ENCODE measurements at places on chromosomes 2 and 18.
A peak's percentile ranks its signal among the peaks of the same experiment; 100 is the strongest.

DNA sequence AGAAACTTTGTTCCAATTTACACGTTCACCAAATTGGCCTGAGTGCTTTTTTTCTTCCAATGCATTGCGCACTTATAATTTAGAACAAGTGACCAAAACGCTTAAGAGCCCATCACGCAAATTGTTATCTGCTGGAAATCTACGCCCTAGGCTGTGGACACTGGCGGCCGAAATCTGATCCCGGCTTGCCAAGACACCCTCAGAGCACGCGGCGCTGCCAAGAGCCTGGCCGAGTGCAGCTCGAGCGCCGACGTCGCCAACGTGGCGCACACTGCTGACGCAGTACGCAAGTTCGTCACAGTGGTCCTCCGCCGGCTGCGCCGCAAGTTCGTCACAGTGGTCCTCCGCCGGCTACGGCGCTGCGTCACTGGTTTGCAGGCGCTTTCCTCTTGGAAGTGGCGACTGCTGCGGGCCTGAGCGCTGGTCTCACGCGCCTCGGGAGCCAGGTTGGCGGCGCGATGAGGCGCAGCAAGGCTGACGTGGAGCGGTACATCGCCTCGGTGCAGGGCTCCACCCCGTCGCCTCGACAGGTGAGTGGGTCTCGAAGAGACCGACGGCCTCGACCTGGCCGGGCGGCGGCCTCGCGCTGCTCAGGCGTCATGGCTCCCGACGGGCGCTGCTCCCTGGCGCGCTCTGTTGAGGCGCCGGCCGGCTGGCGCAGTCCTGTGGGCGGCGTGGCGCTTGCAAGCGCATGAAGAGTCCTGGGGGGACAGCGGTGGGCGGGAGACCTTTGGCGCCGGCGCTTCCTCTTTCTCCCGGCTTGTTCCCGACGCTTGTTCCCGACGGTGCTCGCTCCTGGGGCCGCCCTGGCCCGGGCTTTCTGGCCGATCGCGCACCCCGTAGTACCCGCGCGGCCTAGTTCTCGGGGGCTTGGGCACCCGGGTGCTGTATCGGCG, at the start of gene RANBP2:
Gene RANBP2, plus strand, starts transcription at position 334 of the 896 bp plus-strand sequence. Its CDS starts 125 bp downstream, at position 459.
- DNase-seq = peak; percentile 73

DNA sequence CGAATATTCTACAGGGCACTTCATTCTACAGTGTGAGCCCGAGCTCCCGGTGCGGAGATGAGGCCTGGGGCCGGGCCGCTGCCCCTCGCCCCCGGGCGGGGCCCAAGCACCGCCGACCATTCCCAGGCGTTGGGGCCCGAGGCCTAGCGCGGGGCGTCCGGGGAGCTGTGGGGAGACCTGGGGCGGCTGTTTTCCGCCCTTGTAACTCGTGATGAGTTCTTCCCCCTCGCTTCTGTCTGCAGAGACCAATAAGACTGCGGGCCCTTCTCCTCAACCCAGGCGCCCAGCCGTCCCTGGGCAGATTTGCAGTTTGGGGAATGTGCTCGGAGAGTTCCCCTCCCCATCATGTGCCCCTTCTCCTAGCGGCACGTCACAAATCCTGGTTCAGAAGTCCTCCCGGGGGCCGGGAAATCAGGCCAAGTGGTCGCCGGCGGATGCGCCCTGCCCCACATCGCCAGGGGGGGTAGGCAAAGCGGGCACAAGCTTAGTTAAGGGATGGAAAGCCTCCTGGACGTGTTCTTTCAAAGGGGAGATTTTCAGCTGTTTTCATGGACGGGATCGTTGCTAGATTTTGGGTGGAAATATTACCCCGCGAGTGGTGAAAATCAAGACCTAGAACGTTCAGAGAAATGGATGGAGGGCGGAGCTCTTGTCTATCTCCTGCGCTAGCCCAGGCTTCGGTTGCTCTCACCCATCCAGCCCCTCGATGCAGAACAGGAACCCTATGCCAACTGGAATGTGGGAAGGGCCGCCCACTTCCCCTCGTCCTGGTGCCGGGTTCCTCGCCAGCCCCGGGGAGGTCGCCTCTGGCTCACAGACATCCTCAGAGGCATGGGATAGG, 18.8 kb upstream of the HAAO start:
- no peak for DNase-seq

- DNase-seq = peak; percentile 93
These were observed 112.8 kb downstream of the PRELID3A start for GRCh38 chr18:12520442-12520992.

GRCh38 chr2:205803500-205803899, 121.2 kb downstream of the NRP2 start:
- no peak for DNase-seq

- DNase-seq = no peak
These were observed 26.9 kb downstream of the INPP4A start for GRCh38 chr2:98471402-98472131.

- DNase-seq = no peak
These were observed 53.7 kb upstream of the APCDD1 start for GRCh38 chr18:10400534-10401307.

DNA sequence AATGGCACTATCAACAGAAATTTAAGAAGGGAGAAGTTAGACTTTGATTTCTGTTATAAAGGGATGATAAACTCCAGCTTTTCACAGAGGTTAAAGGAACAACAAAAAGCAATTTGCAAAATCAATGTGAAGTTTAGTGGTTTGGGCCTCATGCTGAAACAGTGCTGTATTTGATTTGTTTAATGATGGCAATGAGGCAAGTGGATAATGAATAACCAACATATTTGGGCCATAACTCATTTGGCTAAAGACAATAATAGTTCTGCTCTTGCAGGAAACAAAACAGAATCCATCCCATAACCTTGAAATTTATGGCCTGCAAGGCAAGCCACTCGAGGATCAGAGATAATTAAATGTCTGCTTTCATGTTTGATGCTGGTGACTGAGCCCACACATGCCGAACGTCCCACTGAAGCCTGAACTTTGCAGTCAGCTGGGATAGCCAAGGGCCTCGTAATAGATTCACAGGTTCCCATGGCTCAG, 56.5 kb downstream of the TPGS2 start:
- no peak for DNase-seq

DNA sequence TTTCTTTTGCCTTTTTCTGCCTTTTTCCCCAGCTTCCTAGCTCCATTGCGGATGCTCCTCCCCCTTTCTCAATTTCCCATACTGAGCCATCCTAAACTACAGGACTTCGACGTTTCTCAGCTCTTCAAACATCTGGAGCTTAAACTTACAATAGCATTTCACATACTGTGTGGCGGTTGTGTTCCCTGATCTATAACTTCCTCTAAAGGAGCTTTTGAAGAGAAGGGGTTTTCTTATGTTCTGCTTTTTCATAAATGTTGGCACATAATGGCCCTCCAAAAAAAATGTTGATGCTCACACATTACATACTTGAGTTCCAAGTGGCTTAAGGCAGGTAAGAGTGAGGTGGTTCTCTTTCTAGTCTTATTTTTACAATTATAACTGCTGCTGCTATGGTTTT, 87.4 kb downstream of the RNF144A start:
- DNase-seq = no peak

DNA sequence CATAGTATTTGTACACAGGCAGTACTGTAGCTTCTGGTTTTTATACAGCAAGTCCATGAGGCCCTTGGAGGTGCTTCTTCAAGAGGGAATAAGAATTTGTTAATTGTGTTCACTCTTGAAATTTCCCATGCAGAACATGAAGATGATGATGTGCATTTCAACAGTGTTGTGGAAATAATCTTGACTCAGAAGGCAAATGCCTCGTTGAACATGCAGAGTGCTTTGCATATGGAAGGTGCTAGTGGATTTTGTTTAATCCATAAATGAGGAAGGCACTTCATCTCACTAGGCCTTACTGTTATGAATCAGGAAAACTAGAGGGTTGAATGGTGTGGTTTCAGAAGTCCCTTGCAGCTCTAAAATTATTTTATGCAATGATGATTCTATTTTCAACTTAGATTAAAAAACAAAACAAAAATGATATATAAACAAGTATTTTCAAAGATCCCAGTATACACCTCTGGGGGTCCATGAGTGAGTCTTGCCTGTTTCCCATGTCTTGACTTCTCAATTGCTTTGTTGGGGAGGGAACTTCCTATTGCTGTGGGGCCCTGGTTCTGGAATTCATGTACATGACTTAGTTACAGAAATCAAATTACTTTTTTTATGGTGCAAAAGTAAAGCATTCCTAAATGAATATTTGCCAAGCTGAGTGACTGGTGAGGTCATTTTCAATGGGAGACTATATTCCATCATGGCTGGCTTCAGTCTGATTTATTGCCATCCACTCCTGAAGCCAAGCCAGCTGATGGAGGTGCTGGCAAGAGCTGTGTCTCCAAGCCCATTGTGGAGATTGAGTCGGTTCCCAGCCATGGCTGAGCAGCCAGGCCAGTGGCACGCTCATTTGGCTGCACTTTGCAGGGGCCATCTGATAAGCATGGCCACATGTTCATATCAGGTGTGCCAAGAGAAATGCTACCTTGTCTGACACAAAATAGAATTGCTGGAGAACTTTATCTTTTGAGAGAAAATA, 56.5 kb downstream of the MGAT5 start:
- DNase-seq = no peak

- DNase-seq = no peak
These were observed 891.6 kb upstream of the ZEB2 start for GRCh38 chr2:145411493-145411892.

DNA sequence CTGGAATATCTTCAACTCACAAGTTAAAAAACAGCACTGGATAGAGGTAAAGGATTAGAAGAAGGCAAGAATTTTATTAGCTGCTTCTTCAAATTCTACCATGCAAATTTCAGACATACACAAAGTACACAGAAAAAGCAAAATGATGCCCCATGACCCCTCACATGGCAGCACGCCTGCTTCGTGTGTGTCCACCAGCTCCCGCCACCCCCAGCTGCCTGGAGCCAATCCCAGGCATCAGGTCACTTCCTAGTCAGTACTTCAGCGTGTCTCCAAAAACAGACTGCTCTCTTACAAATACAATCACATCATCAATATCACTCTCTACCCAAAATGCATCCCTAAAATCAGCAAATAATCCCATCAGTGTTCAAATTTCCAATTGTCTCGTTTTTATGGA, 35.8 kb downstream of the IMPA2 start:
- DNase-seq = no peak

GRCh38 chr2:84717302-84717701, 163.6 kb downstream of the TRABD2A start:
- no peak for DNase-seq

DNA sequence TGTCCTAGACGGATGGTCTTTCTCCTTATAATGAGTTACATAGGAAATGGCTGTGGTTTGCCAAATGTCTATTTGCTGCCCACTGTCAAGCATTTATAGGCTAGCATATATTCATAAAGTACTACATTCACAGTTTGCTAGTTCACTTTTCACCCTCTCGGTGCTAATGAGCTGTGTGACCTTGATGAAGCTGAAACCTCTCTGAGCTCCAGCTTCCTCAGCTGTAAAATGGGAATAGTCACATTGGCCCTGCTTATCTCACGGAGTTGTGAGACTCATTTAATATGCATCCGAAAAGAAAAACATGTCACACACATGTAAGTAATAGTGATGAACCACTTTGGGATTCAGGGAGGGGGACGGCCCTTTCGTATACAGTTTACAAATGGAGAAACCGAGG, 17.0 kb downstream of the PRKCE start:
- DNase-seq = no peak

DNA sequence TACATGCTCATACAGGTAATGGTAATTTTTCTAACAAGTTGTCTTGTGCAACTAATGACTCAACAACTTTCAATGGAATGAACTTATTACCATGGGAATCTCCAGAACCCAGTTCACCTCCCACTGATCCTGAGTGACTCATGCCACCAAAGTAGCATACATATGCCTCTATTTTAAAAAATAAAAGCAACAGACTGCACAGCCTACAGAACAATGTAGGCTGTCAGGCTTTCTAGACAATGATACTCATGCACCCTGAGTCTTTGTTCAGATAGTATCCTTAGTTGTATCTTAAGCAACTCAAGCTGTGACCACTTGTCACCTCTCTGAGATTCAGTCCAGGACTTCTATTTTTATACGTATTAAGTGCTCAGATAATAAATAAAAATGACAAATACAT, 531.0 kb upstream of the SETBP1 start:
- DNase-seq = no peak

DNA sequence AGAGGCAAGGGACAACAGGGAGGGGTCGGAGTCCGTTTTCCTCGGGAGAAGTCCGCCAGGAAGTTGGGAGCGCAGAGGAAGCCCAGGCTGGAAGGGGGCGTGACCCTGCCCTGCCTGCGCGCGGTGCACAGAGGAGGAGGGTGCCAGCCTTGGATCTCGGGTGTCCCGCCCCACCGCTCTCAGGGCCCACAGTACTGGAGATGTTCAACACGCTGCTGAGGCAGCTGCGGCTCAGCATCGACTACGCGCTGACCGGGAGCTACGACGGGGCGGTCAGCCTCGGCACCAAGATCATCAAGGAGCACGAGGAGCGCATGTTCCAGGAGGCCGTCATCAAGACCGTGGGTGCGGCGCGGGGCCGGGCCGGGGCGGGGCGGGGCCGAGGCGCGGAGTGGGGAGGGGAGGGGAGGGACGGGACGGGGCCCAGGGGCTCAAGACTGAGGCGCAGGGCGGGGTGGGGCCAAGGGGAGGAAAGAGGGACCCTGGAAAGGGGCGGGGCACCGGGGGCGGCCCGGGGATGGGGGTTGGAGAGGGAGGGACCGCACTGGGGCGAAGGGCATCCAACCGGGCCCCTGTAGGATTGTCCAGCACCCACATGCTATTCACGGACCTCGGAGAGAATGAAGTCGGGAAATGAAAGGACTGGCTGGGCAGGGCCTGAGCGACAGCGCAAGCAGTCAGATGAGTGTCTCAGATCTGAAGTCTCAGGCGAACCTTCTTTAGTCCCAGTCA, 36.6 kb downstream of the POMC start:
- DNase-seq = no peak

GRCh38 chr2:240510513-240511210, 47.1 kb downstream of the ANKMY1 start:
- no peak for DNase-seq

DNA sequence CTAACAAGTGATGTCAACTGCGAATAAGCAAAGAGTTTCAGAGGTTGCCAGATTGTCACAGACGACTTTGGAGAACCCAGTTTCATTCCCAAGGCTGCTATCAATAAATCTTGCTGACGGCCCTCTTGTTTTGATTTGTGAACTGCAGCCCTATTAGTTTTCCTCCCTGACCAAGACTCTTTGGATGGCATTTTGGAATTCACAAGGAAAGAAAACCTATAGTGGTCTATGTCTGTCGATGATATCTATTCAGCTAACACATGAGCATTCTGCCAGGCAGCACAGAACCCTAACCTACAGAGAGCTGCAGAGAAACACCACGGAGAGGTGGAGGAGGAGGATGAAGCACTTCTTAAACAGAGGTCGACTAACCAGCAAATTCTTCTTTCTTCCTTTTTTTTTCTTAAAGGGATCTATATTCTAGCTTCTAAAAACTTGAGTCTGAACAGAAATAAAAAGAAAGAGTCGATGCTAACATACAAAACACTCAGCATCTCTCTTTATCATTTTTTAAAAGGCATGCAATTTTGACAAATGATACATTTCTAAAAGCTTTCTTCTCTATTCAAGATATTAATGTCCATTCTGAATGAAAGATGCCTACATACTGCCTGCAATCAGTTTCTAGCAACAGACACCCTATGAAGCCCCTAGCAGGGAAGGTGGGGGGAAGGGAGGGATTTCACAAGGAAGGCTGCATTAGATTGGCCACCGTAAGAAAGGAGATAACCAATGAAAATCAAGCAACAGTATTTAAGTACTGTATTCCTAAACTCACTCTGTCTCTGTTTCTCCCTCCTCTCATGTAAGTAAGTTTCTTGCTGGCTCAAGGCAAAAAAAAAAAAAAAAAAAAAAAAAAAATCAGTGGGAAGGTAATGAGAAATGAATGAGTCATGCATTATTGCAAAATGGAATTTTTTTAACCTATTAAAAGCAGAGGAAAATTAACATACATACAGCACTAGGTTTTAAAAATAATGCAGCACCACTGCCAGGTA, 83.0 kb upstream of the CHRNA1 start:
- peak; percentile 85 for DNase-seq

- no peak for DNase-seq
These were observed 145.1 kb downstream of the MBD5 start for GRCh38 chr2:148165975-148166374.
